ENCODE measurements at places on chromosomes 12 and 14. TPM values are rescaled to one million over a fixed set of nuclear protein-coding genes. Genes with fewer than 3 reads are reported as not detected.

DNA sequence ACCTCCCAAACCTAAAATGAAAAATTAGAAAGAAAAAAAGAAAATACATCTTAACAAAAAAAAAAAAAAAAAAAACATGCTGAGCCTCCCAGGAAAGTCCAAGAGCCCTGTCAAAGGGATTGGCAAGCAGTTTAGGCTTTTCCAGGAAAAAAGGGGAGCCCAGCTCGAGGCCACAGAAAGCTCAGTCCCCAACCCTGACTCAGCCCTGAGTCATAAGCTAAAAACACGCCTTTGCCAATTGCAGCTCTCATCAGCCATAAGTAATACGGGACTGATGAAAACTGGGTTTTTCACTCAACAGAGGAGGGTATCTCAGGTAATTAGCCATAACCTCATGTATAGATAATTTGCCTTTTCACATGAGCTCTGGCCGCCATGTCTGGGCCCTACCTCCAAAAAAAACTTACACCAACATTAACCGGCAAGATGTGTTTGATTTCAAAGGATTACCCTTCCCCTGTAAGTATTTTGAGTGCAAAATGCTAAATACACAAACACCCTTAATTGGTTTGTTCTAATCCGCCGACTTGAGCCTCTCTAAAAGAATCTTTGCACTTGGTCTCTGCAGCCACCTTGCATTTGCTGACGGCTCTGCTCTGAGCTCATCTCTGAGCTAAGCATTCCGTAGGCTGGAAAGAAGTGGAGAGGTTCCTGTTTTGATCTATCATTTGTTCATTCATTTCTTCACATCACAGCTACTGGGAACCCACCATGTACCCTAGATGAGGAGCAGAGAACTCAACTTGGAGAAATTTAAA, 319.2 kb downstream of the BCL11B start:
- peak; percentile 34 for DNase-seq
- H3K4me1 ChIP-seq = peaks cover 9% of the 10 kb centered on the region
- no peaks in the 10 kb centered on the region for H3K36me3 ChIP-seq
- no peak overlapping the region for H3K4me3 ChIP-seq
- H3K27me3 ChIP-seq = peaks cover 4% of the 10 kb centered on the region

- no peak for DNase-seq
- no peak overlapping the region for H3K4me3 ChIP-seq
- peaks cover 11% of the 10 kb centered on the region for H3K4me1 ChIP-seq
- no peak overlapping the region for H3K27ac ChIP-seq
- no peaks in the 10 kb centered on the region for H3K27me3 ChIP-seq
Observed at GRCh38 chr14:55141825-55142224, 12.8 kb downstream of the LGALS3 start.

SMIM41 gene
- not detected for total RNA-seq

TESPA1 gene
- total RNA-seq = not detected

- H3K4me3 ChIP-seq = no peak overlapping the region
- H3K27me3 ChIP-seq = no peaks in the 10 kb centered on the region
- H3K4me1 ChIP-seq = no peaks in the 10 kb centered on the region
Observed at GRCh38 chr12:108098374-108098773, 30.7 kb upstream of the WSCD2 start.

Data from osteocyte (in vitro differentiated cells).